Left hindlimb (tissue), 1 donor: ENCODE measurements at places on chromosomes 6 and 20.

DNA sequence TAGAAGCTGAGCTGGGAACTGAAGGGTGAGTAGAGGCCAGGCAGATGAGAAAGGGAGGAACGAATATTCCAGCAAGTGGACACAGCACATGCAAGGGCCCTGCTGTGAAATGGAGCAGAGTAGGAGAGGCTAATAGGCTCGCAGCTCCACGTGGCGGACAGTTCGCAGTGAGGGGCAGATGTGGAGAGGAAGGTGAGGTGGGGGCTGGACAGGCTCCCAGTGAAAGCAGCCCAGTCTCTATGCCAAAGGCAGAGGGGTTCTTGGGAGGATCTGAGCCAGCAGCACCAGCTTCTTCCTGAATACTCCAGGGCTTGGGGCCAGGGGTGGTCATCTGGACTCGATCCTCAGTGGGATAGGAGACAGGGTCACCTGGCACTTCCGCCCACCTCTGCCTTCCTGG is 81.0 kb downstream of the CEBPB start:
- DNase-seq = no peak

DNA sequence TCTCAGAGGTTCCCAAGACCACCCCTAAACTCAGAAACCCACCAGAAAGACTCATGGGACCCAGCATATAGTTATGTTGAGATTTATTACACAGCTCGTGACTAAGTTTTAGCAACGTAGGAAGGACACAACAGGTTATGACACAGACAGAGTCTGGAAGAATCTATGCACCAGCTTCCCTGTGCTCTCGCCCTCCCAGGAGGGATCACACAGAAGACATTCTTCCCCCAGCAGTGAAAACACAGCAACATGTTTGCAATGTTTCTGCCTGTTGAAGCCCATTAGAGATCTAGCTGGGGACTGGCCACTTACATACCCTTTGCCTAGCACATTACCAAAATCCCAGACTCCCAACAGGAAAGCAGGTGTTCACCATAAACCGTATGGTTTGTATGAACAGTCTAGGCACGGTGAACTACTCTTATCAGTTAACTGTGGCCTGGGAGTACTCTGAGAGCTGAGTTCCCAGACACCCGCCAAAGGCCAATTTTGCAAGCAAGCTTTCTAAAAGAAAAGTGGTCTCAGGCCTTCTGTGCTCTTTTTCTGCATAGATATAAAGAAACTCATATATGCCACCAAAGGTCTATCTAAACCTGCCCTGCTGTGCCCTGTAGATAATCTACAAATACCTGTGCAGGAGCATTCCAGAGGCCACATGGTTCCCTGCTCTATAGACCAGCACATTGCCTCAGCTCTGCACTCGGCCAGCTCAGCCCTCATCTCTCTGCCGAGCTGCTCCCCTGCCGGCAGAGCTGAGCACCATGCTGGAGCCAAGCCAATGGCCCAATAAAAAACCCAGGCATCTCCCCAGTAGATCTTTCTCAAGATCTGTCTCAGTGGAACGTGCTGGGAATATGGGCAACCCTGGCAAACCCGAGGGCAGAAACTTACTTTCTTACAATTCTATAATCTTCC is 69.6 kb upstream of the SMIM28 start:
- DNase-seq = no peak

DNA sequence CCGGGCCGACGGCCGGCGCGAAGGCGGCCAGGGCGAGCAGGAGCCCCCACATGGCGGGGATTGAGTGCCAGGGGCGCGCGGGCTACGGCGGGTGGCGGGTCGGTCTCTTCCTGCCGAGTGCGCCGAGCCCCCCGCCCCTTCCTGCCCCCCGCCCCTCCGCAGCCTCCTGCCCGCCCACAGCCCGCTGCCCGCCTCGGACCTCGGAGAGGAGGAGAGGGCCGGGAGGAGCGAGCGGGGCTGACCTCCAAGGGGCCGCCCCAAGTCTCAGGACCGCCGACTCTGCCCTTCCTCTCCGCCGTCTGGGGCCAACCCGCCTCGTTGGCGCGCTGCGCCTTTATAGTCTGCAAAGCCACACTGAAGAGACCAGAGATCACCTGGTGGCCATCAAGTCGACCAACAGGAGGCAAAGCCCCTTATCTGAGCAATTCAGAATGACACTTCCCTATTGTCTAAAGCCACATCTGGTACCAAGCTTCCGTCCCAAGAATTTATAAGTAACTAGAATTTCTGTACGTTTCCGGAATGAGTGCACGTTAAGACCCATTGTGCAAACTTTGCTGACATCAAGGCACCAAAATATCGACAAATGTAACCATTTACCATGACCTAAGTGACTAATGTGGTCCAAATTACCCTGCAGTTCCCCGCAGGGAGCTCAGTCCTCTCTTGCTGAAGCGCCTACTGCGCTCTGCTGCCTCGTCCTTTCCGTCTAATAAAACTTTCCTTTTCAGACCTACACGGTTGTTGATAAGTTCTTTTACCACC is at the start of gene CPXM1:
CPXM1 (minus strand) TSS at position 107 of the 765 bp plus-strand sequence; CDS start at position 52, 55 bp downstream.
- peak; percentile 83 for DNase-seq

DNA sequence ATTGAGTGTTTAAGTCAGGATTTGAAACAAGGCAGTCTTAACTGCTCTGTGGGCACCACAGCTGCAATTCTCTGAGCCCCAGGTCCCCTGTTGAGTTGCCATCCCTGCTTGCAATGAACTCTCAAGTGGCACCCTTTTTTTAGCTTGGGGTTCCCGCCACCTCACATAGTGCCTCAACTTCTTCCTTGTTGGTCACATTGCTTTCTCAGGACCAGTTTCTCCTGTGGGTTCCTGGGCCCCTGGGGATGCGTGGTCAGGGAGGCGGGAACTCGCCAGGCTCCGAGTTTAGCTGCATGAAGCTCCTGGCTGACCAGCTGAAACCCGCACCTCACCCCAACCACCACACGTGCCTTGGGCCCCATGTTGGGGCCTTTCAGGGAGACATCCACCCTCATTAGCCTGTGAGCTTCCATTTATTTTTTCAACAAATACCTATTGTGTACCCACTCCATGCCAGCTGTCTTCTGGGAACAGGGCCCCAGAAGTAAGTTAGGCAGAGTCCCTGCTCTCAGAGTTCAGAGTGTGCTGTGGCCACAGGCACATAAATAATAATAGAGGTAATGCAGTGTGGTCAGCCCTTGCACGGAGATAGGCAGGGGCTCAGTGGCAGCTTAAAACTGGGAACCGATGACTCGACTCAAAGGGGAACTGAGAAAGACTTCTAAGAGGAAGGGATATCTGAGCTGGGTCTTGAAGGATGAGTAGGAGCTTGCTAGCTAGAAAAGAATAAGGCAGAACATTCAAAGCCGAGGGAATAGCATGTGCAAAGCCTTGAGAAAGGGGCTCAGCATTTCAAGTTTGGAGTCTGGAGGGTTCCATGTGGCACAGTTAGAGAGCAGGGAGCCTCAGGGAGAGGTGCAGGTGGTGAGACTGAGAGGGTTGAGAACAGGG is 33.9 kb upstream of the FAM83D start:
- DNase-seq = no peak

DNA sequence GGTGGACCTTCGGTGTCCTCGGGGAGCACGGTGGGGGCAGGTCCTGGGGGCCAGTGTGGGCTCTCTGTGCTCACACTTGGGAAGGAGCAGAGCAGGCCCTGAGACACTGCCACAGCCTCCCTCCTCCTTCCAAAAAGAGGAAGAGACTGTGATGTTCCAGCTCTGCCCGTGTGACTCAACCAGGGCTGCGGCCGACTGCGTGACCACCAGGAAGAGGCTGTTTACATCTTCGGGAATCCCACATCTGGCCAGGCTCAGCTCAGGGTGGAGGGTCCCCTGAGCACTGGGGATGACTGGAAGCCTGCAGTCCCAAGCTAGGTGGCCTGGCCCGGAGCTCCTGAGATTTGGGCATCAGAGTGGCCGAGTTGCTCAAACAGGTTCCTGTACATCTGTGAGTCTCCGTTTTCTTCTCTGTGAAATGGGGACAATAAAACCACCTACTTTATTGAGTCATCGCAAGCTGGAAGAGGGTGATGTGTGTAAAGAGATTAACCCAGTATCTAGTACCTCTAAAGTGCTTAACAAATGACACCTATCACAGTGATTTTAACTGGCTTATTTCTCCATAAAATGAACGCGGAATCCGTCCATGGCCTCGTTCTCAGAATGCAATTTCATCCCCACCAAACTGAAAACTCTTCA is 242.1 kb downstream of the DLL1 start:
- peak; percentile 37 for DNase-seq

DNA sequence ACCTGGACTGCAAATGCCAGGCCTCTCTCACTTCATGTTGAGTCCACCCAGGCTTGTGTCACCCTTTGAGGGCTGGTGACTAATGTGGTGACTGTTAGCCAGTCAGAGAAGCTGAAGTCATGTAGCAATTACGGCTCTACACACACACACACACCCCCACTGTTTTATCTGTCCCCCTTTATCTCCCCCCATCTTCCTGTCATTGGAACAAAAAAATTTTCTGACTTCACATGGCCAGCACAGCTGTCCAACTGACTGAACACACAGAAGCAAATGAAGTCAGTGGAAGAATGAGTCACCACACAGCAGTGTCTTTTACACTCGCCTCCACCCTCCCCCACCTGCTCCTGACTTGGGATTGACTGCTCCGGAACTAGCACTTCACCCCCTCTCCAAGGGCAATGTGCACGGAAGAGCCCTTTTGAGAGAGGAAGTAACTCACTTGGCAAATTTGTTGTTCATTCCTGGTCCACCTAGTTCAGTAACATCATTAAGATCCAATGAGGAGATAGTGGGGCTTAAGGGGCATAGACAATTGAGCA is 198.0 kb downstream of the RNF144B start:
- peak; percentile 38 for DNase-seq

- DNase-seq = no peak
Measured at GRCh38 chr20:9981829-9982228, 53.0 kb upstream of the ANKEF1 start.

- no peak for DNase-seq
Measured at GRCh38 chr6:140269591-140270165, 895.2 kb upstream of the CITED2 start.

GRCh38 chr20:42435230-42435629 is 754.5 kb downstream of the PTPRT start:
- no peak for DNase-seq

DNA sequence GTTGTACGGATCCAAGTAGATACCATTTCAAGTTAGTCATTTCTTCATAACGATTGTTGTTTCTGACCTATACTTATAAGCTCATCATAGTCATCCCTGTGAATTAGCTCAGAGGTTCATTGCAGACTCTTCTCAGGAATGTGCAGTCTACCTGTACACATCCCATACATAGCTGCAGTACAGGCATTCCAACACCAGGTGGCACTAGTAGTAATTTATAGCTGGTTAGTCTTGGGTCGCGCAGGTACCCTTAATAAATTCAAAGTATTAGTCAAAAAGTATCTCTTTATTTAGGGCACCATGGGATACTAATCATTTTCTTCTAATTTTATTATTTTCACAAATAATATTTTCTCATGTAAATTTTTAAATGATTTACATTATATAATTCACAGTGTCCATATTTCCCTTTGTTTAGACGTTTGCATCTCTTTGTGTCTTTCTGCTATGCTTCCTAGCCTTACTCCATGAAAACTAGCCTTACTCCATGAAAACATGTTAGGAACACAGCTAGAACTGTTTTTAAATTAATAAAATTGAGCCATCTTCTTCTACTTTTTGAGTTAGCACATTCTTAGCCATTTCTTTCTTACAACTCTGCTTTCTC is 128.6 kb upstream of the FAM83B start:
- no peak for DNase-seq

- no peak for DNase-seq
Measured at GRCh38 chr6:134082191-134082590, 29.8 kb upstream of the SLC2A12 start.

- DNase-seq = peak; percentile 86
Measured at GRCh38 chr20:48827855-48828733, at the start of gene PREX1. Gene PREX1, minus strand, starts transcription at chr20:48827999. Its CDS starts 139 bp downstream, at chr20:48827860.

DNA sequence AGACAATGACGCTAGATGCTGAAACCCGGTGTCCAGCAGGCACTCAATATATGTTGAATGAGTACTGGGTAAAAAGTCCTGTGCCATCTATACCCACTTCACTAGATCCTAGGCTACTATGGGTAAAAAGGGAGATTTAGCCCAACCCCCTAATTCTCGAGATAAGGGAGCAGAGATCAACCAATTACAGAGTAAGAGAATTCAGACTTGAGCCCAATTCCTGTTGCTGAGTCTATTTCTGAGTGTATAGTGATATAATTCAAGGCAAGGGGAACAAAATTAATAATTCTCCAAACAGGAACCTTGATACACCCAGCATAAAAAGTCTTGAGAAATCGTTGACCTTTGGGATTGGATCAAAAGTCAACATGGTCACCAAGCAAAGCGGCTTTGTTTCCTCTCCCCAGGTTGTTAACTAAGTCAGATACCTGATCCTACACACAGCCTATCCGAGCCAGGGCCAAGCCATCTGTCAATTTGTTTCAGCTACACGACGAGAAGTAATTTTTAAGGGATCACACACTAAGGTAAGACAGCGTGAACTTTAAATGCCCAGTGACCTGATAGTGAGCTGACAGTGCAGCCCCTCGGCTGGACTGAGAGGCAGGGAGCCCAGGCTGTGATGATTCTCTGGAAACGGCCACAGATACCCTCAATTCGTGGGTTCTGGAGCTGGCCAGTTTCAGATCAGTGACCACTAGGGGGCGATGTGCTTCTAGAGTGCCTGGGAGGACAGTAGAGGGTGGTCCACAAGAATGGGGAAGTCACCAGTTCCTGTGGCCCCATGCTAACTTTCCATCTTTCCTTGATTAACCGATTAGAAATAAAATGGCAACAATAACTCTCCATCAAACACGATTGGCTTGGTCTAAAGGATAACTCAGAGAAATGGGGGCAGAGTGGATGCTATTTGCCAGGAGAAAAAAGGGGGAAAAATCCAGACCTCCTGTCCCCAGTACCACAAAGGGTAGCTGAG is 46.2 kb downstream of the SLC22A23 start:
- DNase-seq = no peak

GRCh38 chr6:319177-320131 is 27.2 kb downstream of the DUSP22 start:
- DNase-seq = no peak

- DNase-seq = no peak
Measured at GRCh38 chr6:143936778-143937667, 71.0 kb downstream of the PLAGL1 start.

GRCh38 chr6:9388596-9388995 is 953.3 kb upstream of the SLC35B3 start:
- DNase-seq = no peak

DNA sequence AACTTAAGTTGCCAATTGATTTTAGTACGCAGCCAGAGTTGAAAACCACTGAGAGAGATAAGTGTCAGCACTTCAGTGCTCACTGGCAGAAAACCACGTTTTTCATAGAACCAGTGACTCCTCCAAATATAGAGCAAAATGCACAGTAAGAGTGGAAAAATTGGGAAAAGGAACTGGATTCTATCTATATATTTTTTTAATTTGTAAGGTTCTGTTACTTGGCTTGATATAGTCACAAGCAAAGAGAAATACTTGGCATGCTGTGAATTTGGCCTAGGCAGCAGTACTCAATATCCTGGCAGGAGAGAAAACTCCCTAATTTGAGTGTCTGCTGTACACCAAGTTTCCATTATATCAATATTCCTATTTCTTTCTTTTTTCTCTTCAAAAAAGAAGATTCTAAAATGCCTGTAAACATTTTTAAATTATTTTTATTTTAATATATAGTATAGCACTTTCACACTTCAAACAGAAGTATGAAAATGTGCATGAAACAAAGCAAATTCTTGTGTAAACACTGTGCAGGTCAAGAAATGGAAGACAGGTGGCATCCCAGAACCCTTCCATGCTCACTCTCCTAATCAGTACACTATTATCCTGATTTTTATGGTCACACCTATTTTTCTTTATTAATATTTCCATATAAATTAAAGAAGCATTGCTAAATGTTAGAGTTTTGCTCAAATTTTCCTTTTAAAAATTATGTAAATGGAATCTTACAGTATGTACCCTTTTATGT is 561.8 kb upstream of the RNF217 start:
- DNase-seq = no peak
